ENCODE measurements at places on chromosomes 7 and 10.
A peak's percentile ranks its signal among the peaks of the same experiment; 100 is the strongest.

DNA sequence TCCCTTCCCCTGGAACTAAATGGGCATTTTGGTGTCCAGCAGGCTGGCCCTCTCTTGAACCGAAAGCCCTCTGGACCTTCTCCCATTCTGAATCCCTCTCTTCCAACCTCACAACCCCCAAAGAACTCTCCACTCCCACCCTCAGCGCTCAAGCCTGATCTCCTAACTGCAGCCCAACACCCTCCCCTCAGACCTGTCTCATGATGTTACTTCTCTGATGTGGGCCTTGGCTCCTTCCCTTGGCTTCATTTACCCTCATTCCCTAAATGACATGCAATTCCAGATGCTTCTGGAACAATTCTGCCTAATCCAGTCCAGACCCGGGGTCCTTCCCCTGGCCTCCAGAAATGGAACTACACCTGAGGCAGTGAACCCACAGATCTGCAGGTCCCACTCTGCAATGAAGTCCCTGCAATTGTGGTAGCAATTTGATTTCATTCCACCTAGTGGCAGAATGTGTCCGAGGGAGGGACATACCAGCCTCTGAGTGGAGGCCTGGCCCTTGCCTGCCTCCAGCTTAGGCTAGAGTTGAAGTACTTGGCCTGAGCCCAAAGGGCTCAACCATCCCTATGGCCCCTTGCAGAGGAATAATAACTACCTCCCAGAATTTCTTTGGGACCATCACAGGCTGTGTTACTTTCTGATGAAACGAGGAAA lies 4.1 kb upstream of the CEP41 start:
- no peak for DNase-seq

DNA sequence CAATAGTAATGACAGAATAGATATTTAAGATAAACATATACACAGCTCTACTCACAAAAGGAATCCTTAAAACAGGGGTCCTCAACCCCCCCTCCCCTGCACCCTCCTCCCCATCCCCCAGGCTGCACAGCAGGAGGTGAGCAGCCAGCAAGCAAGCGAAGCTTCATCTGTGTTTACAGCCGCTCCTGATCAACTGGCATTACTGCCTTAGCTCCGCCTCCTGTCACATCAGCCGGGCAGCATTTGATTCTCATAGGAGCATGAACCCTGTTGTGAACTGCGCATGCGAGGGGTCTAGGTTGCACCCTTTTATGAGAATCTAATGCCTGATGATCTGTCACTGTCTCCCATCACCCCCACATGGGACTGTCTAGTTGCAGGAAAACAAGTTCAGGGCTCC lies 65.5 kb downstream of the SMURF1 start:
- no peak for DNase-seq

DNA sequence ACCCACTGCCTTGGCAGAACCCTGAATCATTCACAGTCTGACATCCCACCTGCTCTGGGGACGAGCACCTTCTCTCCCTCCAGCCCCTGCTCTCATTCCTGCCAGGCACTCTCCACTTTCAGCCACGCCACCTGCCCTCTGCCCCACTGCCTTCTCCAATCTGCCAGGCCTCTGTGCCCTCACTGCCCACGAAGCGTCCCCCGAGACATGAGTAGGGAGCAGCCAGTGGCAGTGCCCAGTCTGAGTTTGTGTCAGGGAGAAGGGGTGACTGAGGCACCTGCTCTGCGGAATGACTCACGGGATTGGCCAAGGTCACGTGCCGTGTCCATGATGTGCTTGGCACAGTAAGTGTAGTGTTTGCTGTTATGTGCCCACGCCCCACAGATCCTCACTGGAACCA lies 215.2 kb upstream of the PPP2R2D start:
- no peak for DNase-seq

- DNase-seq, result no peak
These were observed 15.0 kb upstream of the INSIG1 start for GRCh38 chr7:155282671-155283070.

GRCh38 chr7:36115448-36116321 lies 37.4 kb upstream of the EEPD1 start:
- peak; percentile 97 for DNase-seq

GRCh38 chr7:159159731-159160130 lies 15.1 kb upstream of the VIPR2 start:
- DNase-seq, result no peak

DNA sequence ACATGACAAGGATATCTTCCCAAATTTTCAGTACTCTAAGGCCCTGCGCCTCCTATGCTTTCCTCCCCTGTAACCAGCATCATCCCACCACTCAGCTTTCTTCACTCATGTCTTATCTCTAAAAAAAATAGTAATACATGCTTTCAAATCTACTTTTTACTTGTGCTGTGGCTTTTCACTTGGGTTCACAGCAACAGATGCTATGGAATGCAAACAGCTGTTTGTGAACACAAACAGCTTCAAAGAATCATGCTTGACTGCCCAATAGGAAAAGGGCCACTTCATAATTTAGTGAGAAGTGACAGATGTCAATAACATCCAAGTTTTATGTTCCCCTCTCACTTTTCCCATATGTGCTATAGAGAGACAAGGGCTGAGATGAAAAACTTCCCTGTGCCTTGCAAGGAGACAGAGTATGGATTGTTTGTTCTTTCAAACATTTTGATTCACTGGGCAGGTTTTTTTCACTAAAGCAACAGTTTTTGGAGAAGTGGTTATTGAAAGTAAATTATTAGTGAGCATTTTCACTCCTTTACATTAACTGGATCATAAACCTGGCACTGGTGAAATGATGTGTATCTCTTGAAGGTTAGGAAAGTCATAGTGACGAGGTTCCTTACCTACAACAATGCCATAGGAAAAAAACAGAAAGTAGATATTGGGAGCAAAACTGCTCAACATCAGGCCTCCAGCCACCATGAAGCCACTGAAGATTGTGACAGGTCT lies 37.3 kb downstream of the SLC16A9 start:
- DNase-seq, result no peak

- no peak for DNase-seq
These were observed 1.1 kb upstream of the LARP4B start for GRCh38 chr10:932589-932988.

DNA sequence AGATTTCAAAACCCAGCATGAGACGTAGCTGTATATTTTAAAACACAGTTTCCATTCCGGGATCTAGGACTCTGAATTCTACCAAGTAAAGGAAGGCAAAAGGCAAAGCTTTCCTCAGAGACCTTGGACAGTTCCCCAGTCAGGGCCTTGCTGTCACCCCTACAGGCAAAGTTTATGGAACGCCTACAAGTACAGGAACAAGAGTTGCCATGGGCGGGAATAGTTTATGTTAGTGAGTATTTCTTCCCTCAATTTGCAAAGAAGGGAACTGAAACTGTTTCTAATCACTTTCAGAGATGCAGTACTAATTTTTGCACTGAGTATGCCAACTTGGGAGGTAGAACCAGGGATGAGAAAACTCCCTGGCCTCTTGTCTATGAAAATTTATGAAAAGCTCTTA lies 68.2 kb upstream of the LRGUK start:
- peak; percentile 18 for DNase-seq

DNA sequence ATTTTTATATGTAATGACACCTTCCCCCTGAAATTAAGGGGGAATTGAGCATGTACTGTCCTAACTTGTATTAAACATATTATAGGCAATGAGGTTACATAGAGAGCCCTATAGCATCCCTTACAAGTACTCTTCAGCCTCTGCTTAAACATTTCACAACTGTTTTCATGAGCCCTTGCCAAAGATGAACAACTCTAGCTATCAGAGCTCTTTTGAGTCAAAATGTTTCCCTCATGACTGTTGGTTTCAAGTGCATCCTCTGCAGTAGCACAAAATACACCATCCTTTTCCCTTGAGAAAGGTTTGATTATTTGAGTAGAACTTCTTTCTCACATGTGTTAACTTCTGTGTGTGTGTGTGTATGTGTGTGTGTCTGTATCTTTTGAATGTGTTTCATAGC lies 1157.6 kb upstream of the CELF2 start:
- DNase-seq, result peak; percentile 13

DNA sequence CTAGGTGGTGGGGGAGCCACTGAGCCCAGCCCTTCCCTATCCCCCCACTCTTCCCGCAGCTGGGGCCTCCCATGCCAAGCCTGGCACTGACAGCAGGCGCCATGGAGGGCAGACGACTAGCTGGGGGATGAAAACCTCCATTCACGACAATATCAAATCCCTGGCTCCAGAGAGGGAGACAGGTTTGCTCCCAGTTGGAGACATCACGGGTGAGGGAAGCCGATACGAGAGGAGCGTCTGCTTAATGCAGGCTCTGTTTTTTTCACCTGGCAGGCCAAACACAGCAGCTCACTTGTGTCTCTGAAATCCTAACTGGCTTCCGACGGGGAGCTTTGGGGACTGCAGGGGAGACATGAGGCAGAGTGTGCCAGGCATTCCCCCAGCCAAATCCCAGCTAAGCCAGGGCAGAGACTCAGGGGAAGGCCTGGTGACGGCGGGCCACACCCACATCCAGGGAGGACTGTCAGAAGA lies 307.4 kb upstream of the ZMIZ1 start:
- DNase-seq, result no peak

DNA sequence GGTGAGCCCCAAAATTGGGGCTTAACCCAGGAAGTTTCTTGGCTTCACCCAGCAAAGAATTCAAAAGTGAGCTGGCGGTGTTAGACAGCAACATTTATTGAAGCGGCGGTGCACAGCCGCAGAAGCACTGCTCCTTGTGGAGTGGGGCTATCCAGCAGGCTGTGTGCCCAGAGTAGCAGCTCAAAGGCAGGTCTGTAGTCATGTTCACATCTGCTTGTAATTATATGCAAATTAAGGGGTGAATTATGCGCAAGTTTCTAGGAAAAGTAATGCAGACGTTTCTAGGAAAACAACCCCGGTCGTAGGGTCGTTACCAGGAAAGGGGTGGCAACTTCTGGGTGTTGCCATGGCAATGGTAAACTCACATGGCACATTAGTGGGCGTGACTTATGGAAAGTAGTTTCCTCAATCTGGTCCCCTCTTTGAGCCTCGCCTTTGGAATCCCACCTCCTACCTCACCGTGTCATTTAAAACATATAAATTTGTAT lies 13.7 kb upstream of the KBTBD2 start:
- DNase-seq, result peak; percentile 66

DNA sequence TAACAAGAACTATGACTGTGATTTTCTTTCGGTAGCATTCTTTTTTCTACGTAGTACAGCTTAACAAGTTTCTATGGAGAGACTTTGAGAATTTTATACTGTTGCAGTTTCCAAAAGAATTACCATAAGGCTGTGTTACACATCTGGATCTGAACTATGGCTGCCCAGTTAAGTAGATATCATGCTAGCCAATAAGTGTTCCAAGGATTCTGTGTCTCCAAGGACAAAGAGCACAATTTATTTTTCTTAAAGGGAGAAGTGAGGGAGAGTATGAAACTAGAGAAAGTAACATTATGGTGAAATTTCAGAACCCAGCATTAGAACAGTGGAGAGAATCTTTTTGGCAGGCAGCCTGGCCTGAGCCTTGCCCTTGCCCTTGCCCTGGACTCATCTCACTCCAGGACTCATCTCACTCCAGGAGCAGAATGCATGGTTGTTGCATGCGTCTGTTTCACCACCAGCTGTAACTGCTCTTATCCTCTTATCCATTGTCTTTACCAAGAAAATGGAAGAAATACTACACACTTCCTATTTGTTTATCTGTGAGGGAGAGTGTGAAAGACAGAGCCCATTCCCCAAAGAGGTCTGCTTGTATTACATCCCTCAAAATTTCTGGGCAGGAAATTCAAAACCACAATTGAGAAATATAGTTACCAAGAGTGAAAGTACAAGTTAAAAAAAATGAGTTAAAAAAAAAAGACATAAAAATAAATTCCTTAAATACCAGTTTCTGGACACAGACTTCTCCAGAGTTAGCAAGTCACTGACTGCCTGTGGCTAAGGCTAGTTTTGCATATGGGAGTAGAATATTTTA lies 1067.5 kb downstream of the NRG3 start:
- DNase-seq, result no peak

DNA sequence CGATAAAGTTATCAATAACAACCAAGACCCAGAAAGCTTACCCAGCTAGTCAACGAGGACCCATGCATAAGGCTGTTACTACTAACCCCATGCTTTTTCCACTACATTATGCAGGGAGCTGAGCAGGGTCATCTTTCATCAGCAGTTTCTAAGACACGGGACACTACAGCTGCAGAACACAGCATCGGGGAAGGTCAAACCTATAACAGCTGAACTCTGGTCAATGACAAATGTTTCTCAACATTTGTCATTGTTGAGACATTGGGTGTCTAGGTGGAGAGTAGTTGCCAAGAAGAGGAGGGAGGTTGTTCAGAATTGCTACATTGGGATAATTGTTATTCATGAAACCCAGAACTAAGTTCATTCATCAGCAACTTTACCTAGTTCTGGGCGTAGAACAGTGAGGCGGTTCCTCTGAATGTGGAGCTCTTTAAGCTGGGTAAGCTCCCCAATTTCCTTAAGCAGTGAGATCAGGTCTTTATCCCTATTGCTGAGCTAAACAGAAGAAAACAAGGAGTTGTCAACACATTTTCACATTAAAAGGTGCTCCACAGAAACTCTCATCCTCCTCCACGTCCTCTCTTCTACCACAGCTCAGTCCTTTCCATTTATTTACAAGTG lies 105.6 kb downstream of the ZNF22 start:
- DNase-seq, result no peak

GRCh38 chr10:132149917-132150316 lies 36.8 kb upstream of the DPYSL4 start:
- DNase-seq, result no peak

DNA sequence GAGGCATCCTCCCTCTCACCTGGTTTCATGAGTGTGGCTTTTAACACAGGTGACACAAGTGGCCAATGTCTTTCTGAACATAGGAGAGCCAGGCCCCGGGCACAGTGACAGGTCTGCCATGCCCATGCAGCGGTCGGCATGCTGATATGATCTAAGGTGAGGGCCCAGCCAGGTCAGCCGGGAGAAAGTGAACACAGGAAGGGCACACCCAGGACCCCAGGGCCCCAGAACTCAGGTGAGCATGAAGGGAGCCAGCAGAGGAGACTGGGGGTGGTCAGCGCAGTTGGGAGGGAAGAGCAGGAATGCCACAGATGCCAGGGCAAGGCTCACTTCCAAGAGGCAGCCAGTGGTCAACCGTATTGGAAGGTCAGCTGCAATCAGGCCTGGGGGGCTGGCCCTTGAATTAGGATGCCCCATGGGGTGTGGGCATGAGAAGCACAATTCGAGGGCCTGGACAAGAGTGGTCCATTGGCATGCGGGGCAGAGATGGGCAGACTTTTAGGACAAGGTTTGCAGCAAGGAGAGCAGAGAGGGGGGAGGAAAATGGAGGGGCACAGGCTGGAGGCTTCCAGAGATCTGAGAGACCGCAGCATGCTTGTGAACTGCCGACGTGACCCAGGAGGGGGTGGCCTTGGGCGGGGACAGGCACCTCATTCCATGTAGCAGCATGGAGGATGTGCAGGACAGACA lies 3.9 kb upstream of the INPP5A start:
- DNase-seq, result no peak

DNA sequence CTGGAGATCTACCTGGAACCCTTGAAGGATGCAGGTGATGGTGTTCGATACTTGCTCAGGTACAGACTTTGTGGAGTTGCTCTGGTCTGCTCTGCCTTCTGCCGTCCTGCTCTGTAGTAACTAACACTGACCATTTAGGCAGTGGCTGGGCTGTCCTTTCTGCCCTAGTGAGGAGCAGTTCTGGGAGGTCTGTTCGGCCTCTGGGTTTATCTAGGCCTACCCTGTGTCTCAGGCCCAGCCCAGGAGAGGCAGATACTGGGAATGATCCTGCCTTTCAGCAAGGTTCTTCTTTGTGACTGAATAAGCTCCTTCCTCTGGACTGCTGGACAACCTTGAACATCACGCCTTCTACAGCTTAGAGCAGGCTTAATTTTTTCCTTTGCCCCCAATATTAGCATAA lies 1.7 kb downstream of the ZFYVE27 start:
- no peak for DNase-seq
